Muscle of leg (tissue), 16 donors: ENCODE measurements at places on chromosomes 6 and 20.

GRCh38 chr6:132202574-132202973 lies 198.7 kb downstream of the MOXD1 start:
- peak; percentile 99 for DNase-seq
- H3K4me1 ChIP-seq: peaks cover 9% of the 10 kb centered on the region
- H3K4me3 ChIP-seq: no peak overlapping the region

DNA sequence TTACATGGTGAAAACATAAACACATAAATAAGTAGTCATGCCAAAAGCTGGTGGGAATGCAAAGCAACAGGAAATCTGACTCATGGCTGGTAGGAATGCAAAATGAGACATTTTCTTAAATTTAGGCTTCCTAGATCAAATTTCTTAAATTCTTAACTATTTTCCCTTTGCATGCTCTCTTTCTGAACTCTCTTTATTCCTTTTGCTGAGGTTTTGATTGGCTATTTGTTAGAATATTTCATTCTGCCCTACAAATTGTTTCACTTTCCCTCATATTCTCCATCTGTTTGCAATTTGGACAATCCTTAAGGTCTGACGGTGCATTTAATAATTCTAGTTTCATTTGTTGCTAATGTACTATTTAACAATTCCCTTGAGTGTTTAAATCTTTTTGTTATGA lies 437.5 kb upstream of the RGS17 start:
- H3K27ac ChIP-seq: no peak overlapping the region
- H3K4me3 ChIP-seq: no peak overlapping the region
- H3K27me3 ChIP-seq: no peaks in the 10 kb centered on the region
- no peaks in the 10 kb centered on the region for H3K4me1 ChIP-seq

GRCh38 chr6:108247965-108248536 lies 12.8 kb downstream of the SNX3 start:
- no peak for DNase-seq
- no peak overlapping the region for H3K27ac ChIP-seq
- no peaks in the 10 kb centered on the region for H3K27me3 ChIP-seq
- no peaks in the 10 kb centered on the region for H3K4me1 ChIP-seq
- H3K4me3 ChIP-seq: no peak overlapping the region

- H3K27me3 ChIP-seq: no peaks in the 10 kb centered on the region
- no peaks in the 10 kb centered on the region for H3K4me1 ChIP-seq
Measured at GRCh38 chr6:127148511-127148910, 30.0 kb downstream of the RSPO3 start.

DNA sequence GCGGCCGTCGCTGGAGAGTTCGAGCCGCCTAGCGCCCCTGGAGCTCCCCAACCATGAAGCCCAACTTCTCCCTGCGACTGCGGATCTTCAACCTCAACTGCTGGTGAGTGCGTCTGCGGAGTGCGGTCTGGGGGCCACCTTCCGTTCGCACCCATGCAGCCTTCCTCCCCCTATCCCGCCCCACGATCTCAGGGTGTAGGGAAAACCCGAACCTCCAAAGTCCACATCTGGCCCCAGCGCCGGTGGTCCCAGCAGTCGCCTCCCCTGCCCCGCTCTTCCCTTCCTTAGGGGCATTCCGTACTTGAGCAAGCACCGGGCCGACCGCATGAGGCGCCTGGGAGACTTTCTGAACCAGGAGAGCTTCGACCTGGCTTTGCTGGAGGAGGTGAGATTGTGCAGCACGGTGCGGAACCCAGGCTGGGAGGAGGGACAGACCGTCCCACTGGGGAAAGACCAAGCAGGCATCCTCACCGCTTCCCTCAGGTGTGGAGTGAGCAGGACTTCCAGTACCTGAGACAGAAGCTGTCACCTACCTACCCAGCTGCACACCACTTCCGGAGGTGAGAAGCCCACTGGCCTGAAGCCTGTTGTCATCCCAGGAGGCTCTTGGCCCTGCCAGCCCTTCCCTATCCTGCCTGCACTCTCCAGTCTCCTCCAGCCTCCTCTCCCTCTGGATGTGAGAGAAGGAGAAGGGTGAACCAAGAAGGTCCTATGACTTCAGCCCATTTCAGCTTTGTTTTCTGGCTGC lies 719 bp downstream of the SMPD2 start:
- H3K36me3 ChIP-seq: peaks cover 43% of the 10 kb centered on the region
- H3K4me1 ChIP-seq: peaks cover 21% of the 10 kb centered on the region
- H3K4me3 ChIP-seq: peak overlapping the region; percentile 90
- peak overlapping the region; percentile 90 for H3K27ac ChIP-seq
- no peaks in the 10 kb centered on the region for H3K27me3 ChIP-seq
